ENCODE measurements at places on chromosomes 1 and 21.

- DNase-seq, result no peak
These were observed 127.0 kb downstream of the MRPS6 start for GRCh38 chr21:34200288-34200905.

GRCh38 chr1:165143437-165144065, 213.0 kb downstream of the LMX1A start:
- no peak for DNase-seq

- DNase-seq, result no peak
These were observed 141.7 kb downstream of the PBX1 start for GRCh38 chr1:164700683-164701082.

DNA sequence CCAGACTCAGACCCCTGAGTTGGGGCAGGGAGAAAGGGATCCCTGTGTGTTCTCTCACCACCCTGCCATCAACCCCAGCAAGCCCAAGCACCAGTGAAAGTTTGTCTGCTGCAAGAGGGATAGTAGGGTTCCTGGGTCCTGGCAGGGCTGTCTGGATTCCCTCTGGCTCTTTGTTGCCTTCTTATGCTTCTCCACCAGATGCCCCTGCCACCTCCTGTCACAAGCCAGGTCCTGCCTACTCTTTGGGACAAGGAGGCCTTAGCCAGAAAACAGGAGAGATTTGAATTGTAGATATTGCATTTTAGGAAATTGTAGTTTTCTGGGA, 21.7 kb downstream of the UBE2T start:
- DNase-seq, result no peak

DNA sequence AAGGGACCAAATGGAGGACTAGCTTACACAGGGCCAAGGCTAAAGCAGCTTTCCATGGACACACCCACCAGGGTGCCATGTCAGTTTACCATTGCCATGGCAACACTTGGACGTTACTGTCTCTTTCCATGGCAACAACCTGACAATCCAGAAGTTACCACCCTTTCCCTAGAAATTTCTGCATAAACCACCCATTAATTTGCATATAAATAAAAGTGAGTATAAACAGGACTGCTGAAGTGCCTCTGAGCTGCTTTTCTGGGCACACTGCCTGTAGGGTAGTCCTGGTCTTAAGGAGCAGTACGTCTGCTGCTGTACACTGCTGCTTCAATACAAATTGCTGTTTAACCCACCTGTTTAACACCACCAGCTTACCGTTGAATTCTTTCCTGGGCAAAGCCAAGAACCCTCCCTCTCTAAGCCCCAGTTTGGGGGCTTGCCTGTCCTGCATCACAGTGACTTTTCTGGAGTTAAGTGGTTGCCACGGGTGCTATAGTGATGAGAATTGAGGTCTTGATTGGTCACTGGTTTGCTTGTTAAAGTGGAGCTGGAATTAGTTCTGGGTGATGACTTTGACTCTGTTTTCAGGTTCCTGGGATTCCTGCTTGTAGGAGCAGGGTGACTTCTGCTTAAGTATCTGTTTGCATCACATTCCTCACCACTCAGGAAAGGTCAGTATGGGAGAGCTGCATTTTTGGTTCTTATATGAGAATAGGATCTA, 83.2 kb downstream of the CLDN17 start:
- DNase-seq, result no peak

DNA sequence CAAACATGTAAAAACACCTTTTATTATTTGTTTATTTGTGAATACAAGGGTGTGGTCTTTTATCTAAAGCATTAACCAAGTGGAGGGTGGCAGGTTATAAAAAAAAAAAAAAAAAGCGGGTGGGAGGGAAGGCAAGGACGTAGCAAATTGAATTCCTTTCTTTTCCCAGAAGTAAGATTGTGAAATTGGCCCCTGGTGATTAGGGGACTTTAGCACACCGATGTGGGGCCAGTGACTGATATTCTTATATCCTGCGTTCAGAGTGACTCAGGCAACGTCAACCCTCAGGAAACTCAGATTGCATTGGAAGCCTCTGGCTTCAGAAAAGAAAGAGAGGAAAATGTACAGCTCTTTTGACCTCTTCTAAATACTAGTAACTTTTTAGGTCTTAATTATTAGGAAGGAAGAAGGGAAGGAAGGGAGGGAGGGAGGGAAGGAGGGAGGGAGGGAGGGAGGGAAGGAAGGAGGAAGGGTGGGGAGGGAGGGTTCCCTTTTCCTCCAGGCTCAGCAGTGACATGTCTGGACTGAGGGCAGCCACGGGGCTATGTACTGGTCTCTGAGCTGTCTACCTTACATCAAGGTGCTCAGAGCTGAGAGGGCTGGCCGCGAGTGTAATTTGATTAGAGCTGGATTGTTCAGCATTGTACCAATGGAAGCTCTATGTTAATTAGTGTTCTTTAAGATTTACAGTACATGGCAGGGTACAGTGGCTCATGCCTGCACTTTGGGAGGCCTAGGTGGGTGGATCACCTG, 30.2 kb downstream of the EVA1C start:
- DNase-seq, result no peak

DNA sequence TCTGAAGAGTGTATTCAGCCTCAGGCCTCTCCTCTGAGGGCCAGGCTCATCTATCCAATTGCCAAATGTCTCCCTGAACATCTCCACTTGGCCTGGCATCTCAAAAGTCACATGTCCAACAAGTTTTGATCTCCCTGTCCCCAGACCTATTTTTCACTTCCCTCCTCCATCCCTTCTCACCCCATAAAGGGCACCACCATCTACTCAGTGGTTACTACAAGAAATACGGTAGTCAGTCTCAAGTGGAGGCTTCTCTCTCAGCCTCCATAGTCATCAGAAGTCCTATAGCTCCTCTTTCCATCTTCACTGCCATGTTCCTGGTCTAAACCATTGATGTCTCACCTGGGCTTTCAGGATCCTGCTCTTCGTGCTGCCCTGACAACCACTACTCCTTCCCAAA, 82.5 kb upstream of the EDN2 start:
- no peak for DNase-seq

DNA sequence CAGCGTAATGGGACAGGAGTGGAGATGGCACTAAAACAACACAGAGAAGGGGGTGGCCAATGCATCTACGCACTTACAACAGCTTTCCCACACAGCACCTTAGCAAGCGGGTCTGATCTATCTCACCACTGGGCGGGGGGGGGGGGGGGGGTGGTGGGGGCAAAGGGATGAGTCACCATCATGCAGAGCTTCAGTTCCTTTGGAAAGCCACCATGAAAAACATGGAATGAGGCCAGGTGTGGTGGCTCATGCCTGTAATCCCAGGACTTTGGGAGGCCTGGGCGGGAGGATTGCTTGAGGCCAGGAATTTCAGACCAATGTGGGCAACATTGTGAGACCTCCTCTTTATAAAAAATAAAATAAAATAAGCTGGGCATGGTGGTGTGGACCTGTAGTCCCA, 47.2 kb downstream of the KLHDC7A start:
- DNase-seq, result no peak

GRCh38 chr1:119779869-119780356, 11.2 kb upstream of the HMGCS2 start:
- DNase-seq, result no peak

DNA sequence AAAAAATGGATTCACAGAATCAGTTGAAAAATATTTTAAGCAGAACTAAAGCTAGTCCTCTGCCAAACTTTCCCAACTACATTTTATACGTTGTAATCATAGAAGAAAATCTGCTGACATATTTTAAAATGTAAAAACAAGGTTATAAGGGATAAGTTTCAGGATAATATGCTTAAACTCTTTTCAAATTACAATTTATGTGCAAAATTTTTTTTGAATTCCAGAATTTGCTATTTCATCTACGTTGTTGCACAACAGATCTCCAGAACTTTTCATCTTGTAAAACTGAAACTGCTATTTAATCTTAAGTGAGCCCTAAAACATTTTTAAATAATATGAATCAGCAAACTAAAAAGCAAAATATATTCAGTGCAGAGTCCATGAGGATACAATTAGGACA, 5.9 kb downstream of the EDEM3 start:
- DNase-seq, result no peak

Data from cortex of kidney (tissue), 1 donor.